ENCODE measurements at places on chromosomes 2 and 18. TPM values are rescaled to one million over a fixed set of nuclear protein-coding genes. Genes with fewer than 3 reads are reported as not detected.
A peak's percentile ranks its signal among the peaks of the same experiment; 100 is the strongest.

DNA sequence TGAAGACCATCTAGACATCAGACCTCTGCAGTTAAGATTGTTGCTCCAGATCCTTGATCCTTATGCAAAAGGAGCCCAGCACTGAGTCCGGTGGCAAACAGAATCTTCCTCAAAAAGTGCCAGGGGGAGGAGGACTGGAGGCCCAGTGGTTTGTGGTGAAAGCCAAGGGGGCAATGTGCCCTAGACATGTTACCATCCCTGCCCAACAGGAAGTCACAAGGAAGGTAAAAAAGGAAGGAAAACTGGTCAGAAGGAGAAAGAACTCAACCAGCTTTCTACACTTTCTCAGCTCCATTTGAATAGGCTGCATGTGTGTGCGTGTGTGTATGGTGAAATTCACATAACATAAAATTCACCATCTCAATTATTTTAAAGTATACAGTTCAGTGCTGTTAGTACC lies 25.0 kb upstream of the KDM3A start:
- DNase-seq = no peak

DNA sequence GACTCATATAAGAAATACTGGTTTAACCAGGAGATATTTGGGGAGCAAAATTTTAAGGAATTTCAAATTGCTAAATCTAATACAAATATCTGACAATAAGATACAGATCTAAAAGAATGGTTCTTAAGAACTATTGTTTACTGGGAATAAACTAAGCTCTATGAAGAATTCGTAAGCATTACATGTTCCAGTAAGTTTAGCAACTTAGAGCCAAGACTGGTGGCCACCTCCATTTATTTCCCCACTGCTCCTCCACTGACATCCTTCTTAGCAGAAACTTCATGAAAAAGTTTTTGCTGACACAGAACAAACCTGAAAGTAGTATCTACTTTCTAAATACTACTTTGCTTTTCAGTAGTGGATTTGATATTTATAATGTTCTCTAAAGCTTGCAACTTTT lies 83.0 kb downstream of the ACSL3 start:
- no peak for DNase-seq

GRCh38 chr18:8874872-8875271 lies 169.5 kb downstream of the MTCL1 start:
- no peak for DNase-seq

GRCh38 chr18:32672398-32672797 lies 100.4 kb downstream of the KLHL14 start:
- no peak for DNase-seq

- no peak for DNase-seq
Observed at GRCh38 chr2:197369228-197369932, 58.8 kb upstream of the ANKRD44 start.

GRCh38 chr18:49059028-49059834 lies 108.5 kb upstream of the SMAD7 start:
- peak; percentile 40 for DNase-seq

DNA sequence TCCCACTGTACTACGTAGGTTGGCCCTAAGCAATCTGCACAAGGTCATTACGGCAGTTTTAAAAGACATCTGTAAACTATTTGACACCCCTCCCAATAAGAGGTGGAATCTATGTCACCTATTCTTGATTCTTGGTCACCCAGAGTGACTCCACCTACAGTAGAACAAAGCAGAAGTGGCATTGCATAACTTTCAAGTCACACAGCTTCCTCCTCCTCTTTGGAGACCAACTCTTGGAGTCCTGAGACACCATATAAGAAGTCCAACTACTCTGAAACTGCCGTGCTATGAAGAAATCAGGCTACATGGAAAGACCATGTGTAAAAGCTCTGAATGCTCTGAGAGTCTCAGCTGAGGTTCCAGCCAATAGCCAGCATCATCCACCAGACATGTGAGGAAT lies 253.5 kb upstream of the CDH20 start:
- no peak for DNase-seq

DNA sequence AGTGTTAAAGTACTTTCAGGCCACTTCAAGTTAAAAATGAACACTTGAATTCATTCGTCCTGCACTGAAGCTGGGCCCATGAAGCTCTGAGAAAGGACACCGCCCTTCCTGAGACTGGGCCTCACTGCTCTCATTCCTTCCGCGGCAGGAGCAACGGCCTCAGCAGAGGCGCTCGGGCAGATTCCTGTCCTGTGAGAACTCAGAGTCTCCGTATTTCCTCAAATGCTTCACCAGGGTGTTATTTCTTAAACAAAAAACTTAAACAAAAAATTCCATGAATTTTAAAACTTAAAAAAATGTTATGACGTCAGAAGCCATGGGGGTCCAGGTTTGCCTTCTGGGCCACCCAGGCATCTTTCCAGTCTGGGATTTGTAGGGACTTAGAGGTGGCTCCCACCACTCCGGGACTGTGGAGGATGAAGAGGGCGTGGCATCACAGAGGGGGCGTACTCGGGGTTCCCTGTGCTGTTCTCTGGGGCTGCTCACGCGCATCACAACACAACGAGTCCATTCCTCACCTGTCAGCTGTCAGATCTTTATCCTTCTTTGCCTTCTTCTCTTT lies 115.9 kb upstream of the ASB18 start:
- DNase-seq = no peak

- DNase-seq = no peak
Observed at GRCh38 chr2:230634146-230634545, 78.5 kb upstream of the CAB39 start.

DNA sequence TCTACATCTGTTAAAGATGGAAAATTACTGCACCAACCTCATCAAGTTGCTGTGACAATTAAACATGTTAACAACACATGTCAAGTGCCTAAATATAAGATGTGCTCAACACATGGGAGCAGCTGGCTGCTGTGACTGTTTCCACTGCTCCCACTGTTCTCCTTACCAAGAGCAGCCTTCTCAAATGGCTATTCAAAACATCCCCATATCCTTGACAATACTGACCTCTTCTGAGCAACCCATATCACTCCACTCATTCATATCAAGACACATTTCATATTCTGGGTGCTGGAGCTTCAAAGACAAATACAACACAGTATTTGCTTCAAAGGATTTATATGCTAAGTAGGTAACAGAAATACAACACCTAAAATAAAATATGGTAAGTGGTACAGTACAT lies 60.3 kb downstream of the PIAS2 start:
- peak; percentile 61 for DNase-seq

- peak; percentile 81 for DNase-seq
Observed at GRCh38 chr2:171160956-171161740, 455 bp upstream of the TLK1 start.

GRCh38 chr2:60509066-60509465 lies 44.4 kb downstream of the BCL11A start:
- no peak for DNase-seq

- no peak for DNase-seq
Observed at GRCh38 chr2:181499231-181499630, 42.0 kb downstream of the ITGA4 start.

DNA sequence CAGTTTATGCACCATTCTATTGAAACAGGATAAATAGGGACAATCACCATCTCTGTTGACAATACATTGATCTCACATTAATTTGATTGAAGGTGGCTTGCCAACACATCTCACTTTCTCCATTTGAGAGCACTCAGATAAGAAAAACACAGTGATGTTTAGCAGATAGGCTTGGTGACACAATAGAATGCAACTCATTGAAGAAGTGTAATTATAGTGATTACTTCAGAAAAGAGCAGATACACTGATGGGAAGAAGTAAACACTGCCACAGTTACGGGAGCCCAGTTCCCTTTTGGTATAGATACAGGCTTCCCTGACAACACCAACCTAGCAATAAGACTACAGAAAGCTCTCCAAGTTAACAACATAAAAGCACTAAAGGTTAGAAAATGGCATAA lies 89.1 kb downstream of the FIGN start:
- DNase-seq = no peak

GRCh38 chr2:219081701-219082331 lies 21.1 kb upstream of the IHH start:
- no peak for DNase-seq

GRCh38 chr2:16899958-16900357 lies 234.3 kb upstream of the CYRIA start:
- no peak for DNase-seq

GRCh38 chr2:1104364-1104763 lies 153.7 kb downstream of the SNTG2 start:
- DNase-seq = no peak

DNA sequence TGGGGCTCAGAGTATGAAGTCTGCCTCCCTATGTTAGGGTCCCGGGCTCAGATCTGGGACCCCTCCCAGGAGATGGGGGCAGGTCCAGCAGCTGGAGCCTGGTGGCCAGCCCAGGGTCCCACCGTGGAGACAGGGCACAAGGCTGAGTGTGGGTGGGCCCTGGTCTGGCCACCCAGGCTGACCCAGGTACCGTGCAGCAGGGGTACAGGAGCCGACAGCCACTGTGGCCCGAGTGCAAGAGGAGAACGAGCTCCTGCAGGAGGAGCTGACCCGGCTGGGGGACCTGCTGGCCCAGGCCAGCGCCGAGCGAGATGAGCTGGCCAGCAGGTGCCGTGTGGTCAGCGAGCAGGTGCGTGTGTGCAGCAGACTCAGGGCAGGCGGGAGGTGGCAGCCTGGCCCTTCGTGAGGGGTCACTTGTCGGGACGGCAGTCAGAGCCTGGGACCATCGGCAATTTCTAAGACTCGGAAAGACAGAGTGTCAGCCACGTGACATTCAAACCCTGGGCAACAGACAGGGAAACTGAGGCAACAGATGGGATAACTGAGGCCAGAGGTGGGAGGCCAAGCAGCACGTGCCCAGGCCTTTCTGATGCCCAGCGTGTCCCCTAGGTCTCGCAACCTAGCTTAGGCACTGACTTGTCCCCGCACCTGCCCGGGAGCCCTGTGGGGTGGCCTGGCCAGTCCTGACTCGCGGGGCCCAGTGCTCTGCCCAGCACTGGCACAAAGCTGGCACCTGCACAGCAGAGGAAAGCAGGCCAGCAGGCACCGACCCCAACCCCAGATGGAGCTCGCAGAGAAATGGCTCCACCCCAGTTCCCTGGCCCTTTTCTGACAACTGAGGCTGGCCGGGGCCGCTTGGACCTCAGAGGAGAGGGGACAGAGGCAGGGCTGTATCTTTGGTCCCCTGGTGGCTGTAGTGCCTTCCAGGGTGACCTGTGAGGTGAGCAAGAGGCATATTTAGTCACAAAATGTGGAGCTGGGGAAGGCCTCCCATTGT lies 13.9 kb downstream of the CROCC2 start:
- no peak for DNase-seq

DNA sequence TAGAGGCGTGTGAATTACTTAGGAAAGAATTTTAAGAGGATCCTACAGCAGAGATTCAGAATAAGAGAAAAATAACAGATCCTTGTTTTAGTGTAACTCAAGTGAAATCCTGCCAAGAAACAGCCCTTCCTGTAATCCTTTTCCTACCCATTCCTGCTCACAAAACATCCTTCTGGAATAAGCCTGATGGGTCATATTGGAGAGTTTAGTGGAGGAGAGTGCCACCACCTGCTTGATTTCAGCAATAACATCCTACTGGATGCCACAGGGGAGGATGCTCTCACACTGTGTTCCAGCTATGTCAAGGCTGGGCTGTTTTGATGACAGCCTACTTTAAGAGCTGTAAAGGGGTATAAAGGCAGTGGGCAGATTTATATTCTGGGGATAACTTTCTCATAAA lies 54.8 kb upstream of the CCDC178 start:
- DNase-seq = peak; percentile 26

DNA sequence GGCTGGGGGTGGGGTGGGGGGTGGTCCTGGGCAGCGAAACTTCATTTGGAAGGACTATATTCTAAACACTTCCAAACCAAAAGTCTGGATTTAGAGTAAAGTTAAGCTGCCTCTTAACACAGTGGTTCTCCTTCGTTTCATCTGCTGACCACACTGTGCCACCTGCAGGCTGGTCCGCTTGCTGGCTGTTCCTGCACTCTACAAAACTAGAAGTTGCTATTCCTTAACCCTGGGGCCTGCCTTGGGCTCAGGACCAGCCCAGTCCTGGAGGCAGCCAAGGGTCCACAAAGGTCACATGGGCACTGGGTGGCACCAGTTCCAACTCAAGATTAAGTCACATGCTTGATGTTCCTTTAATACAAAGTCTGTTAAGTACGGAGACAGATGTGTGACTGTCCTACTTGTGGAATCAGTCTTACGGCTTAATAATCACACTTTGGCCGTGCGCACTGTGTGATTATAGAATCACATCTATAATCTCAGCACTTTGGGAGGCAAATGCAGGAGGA lies 195.4 kb downstream of the FAM210A start:
- DNase-seq = peak; percentile 65

- DNase-seq = no peak
Observed at GRCh38 chr2:239831001-239831731, 194.0 kb downstream of the NDUFA10 start.

Gene IL1B
- not detected for total RNA-seq

Gene NAT8
- total RNA-seq = not detected

Gene PLEK
- not detected for total RNA-seq

Gene IGFBP5
- not detected for total RNA-seq

Gene FNDC4
- 4.0 TPM for total RNA-seq

Gene RNF125
- total RNA-seq = 2.8 TPM

Gene POTEJ
- not detected for total RNA-seq

Gene SPP2
- total RNA-seq = not detected

Gene LRATD1
- total RNA-seq = not detected

Gene GKN1
- total RNA-seq = not detected
